NCI-H1048 (cell line): ENCODE measurements at places on chromosomes 6 and 20.
A peak's percentile ranks its signal among the peaks of the same experiment; 100 is the strongest.

GRCh38 chr20:4375881-4376280, 345.8 kb upstream of the PRND start:
- DNase-seq, result no peak

GRCh38 chr6:69155467-69155866, 520.4 kb downstream of the ADGRB3 start:
- no peak for DNase-seq

- DNase-seq, result no peak
These were observed 3.0 kb upstream of the VEGFA start for GRCh38 chr6:43766964-43767461.

DNA sequence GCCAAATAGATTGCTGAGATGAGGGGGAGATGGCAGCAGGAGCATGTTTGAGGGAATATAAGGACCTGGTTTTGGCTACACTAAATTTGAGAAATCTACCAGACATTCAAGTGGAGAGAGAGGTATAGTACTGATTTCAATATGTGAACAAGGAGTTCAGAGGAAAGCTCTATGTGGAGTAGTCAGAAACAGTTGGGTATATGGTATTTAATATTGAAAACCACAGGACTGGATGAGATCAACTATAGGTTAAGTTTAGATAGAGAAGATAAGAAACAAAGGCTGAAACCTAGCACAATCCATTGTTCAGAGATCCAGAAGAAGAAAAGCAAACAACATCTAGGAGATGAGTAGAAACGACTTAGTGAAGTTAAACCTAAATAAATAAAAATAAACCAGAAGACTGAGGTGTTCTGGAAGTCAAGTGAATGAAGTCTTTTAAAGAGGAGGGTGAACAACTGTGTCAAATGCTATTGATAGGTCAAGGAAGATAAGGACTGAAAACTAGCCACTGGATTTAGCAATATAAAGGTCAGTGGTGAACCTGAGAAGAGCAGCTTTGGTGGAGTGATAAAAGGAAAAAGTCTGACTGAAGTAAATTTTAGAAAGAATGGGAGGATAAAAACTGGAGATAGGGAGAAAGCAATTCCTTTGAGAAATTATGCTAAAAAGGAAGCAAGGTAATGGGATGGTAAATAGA, 121.2 kb upstream of the RUNX2 start:
- no peak for DNase-seq

DNA sequence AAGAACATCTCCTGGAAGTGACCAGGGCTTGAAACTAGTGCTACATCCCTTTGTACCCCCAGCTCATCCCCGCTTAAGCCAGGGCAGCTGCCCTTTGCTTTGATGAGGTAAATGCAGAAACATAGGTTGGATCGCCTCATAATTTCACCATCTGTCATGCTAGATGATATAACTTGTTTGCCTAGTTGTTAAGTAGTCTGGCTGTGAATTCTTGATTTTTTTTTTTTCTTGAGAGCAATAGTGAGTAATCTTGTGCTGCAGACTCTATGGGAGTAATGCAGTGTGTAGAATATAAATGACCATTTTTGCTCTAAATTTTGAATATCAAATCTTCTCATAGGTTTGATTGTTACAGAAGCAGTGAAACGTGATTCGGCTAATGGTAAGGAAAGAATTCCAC, 4.1 kb downstream of the TRDN start:
- no peak for DNase-seq

GRCh38 chr20:40966103-40966502, 62.5 kb upstream of the TOP1 start:
- DNase-seq, result no peak

DNA sequence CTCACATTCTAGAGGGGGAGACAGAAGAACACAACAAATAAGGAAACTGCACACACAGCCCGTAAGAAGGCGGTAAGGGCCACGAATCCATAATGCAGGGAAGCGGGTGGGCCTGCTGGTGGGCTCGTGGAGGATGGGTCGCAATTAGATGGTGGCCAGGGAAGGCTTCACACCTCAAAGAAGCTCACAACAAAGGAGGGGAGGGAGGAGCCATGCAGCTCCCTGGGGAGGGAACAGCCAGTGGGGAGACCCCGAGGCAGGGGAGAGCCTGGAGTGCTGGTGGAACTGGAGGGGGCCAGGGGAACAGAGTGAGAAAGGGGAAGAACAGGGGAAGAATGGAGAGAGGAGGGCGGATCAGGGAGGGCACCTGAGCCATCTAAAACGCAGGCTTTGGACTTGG, 13.4 kb downstream of the SRC start:
- no peak for DNase-seq

DNA sequence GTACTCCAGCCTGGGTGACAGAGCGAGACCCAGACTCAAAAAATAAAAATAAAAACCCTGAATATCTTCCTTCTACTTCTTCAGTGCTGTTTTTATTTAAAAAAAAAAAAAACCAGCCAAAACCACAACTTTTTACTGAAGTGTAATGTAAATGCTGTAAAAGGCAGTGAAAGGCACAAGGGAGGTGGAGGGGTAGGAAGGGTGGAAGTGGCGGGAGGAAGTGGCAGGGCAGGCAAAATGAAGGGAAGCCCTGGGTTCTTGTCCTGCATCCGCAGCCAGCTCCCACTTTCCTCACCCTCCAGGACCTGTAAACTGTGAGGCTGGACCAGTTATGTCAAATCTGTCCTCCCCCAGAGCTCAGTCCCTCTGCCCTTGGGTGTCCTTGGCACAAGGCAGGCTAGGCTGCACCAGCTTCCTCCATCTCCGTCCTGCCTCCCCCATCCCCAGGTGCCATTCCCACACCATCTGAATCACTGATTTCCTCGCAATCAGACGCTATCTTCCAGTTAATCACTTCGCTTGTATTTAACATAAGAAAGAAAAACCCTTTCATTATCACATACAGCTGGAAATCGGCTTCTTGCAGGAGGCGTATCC, 13.7 kb upstream of the PANK2 start:
- no peak for DNase-seq

DNA sequence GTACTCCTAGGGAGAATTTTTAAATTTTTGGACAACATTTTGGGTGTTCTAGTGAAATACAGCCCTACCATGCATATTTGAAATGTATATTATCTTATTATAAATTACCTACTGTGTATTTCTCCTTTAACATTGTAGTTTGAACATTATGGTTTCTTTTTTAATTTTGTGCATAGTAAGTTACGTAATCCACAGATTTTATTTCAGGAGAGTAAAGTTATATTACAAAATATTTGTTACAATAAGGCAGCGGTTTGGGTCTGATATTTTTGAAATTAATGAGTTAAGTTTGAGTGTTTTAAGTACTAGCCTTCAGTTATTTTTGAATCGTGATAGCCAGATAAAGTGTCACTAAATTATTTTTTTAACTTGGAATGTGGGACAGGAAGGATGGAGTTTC, 7.3 kb upstream of the SOX4 start:
- DNase-seq, result no peak

- no peak for DNase-seq
These were observed 41.3 kb downstream of the PCNA start for GRCh38 chr20:5078399-5078958.

DNA sequence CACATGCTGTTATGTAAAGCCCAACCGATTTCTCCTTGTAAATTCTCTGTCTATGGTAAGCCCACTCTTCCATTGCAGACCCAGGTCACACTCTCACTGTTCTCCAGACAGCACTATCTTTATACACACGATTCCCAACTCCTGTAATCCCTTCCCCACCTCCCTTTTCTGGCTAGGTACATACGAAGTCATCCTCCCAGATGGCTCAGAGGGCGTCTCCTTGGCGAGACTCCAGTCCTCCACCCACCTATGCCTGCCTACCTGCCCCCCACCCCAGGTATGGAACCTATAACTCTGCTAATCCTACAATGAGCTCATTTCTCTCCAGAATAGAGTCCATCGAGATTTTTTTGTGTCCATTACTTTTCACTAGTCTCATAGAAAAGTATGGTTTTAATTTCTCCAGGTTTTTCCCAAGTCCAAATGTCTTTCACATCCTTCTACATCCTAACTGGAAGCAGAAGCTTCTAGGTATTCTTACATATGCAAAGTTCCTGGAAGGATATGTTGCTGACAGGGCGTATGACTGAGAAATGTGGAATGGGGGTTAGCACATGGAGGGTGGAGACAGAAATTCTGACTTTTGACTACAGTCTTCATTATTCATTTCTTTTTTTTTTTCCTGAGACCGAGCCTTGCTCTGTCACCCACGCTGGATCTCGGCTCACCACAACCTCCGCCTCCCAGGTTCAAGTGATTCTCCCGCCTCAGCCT, 22.8 kb downstream of the SCML4 start:
- no peak for DNase-seq

DNA sequence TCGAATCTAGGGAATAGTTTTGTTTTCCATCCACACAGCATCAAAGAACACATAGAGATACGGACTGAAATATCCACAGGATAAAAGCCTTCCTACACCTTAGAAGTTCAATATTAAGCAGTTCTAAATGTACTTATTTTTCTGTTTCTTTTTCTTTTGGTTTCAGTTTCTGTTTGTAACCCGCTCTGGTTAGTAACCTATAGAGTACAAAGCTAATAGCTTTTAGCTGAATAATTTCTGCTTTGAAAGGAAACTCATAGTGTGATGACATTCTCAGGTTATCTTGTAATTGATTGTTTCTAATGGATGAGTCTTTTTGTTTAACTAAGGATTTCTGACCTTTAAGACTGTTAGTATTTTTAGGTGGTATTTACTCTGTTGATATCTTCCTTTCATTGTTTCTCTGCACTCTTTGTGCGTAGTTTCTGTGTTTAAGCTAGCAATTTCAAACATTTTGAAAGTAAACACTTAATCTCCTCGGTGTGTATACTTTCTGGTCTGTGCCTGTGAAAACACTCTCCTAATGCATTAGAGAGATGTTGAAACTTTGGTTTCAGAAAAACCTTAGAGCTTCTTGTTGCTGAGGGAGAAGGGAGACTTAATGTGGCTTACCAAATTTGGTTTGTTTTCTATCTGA, 385.5 kb downstream of the HDGFL1 start:
- DNase-seq, result no peak

- DNase-seq, result no peak
These were observed 179.4 kb upstream of the AFDN start for GRCh38 chr6:167647306-167647705.

GRCh38 chr6:161876231-161876630, 602.4 kb upstream of the AGPAT4 start:
- DNase-seq, result no peak

- DNase-seq, result peak; percentile 6
These were observed 46.7 kb upstream of the MOCS1 start for GRCh38 chr6:39980839-39981580.

DNA sequence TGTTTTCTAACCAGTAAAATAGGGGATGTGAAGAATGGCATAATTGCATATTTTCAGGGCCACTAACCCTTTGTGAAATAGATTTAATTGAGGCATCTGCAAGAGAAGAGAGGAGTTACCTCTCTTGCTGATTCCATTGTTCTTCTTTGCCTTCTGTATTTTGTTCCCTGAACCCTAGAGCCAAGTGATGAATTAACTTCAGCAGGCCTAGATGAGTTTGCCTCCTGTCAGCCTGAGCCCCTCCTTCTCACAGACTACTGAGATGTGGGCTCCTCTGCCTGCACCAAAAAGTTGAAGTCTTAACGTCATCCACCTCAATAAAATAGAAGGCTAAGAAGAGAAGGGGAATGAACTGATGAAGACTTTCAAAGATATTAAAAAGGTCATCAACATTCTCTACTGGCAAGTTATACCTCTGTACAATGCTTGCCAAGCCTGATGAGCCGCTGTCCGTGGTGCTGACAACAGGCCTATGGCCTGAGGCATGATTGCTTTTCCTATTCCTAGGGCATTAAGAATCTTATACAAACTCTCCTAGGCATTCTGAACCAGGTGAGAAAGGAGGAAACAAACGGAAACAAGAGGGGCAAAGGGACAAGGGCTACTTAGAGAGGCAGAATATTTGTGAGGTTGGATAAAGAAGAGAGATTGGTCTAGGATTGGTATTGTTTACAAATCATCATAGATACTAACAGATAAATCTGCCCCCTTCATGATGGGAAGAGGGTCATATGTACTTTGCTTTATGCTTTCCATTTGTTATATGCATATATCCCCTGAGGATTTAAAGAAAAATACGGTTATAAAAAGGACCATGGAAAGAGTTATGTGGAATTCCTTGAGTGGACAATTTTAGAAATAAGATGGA, 46.8 kb downstream of the CD24 start:
- no peak for DNase-seq

GRCh38 chr6:143441680-143442545, 8.6 kb downstream of the ADAT2 start:
- DNase-seq, result no peak

- DNase-seq, result no peak
These were observed 11.7 kb downstream of the TFEB start for GRCh38 chr6:41723530-41724227.

GRCh38 chr20:58981628-58982364, 740 bp downstream of the NELFCD start:
- DNase-seq, result no peak

DNA sequence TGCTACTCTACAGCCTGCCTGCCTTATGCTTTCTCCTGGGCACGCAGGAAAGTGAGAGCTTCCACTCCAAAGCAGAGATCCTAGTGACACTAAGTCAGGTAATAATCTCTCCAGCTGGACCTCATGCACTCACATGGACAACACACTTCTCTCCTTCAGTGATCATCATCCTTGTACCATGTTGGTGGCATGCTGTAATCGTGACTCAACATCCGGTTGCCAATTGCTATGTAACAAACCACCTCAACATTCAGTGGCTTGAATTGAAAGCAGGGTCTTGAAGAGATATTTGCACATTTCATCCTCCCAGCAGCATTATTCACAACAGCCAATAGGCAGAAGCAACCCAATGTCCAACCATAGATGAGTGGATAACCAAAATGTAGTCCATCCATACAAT, 40.3 kb upstream of the PPP1R3G start:
- DNase-seq, result no peak

DNA sequence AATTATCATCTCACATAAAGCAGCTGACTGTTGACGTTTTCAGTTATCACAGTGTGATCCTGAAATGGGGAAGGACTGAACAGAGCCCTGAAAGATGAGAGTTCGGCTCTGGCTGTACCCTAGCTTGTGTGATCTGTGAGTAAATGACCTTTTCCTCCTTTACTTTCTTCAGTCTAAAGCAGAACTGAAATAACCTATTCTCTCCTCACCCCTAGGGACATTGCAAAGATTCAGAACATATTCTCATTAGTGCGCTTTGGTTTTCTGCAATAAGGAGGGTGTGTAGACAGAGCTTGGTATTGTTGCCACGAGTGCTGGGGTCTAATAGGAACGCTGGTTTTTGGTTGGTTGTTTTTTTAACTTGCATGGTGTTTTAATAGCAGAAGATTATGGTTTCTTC, 16.7 kb downstream of the FARS2 start:
- no peak for DNase-seq

- no peak for DNase-seq
These were observed 432.2 kb downstream of the HTR1B start for GRCh38 chr6:77030929-77031674.

- DNase-seq, result no peak
These were observed 70.2 kb upstream of the BEND3 start for GRCh38 chr6:107185391-107185970.

DNA sequence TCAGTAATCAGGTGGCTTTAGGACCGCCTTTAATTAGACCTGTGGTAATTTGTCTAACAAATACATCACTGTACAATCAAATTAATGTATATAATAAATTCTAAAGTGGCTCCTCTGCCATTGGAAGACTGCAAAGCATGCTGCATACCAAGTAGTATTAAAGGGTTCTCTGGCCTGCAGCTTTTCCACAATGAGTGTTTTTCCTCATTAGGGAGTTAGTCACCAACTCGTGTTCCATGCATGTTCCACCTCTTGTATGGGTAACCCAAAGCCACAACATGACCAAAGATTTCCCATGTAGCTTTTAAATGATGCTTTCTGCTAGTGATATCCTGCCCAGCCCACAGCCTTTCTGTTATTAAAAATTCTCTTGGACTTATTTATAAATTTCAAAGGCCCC, 218.7 kb downstream of the FUT9 start:
- no peak for DNase-seq
